Right atrium auricular region (tissue), 2 donors: ENCODE measurements at places on chromosomes 13 and 19. TPM values are rescaled to one million over a fixed set of nuclear protein-coding genes. Genes with fewer than 3 reads are reported as not detected.

DNA sequence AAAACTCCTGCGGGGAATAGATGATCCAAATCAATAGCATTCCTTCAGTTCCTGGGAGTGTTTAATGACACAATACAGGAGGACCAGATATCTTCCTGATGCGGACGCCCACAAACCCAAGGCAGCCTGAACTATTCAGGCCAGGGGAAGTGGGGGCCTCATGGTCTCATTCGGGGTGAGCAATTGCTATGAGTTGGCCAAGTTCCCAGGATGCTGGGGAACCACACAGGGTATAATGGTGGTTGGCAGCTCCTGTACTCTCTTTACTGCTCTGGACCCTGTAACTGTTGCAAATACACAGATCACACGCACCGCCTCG is 401.2 kb downstream of the IRS2 start:
- DNase-seq = peak; percentile 50

DNA sequence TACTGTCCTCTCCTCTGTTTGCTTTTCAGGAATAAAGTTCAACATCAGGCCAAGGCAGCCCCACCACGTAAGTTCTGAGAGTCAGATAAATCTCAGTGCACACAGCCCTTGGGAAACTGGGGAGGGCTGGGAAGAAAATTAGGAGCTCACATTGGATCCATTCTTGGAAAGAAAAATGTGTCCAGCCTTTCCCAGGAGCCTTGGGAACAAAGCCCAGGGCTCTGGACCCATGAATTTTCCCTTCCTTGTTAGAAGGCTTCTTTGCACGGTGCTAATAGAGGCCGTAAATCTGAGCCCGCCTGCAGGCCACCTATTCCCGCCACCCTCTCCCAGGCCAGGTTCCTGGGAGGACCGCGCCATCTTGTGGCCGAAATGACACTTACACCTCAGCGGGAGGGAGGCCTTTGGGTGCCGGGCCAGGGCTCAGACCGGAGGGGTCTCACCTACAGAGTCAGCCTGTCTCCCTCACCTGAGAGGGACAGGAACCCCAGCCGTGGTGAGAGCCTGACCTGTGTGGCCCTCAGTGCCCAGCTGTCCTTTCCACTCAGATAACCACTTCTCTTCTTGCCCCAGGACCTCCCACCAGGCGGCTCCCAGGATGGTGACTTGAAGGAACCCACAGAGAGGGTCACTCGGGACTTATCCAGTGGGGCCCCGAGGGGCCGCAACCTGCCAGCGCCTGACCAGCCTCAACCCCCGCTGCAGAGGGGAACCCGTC is 25.1 kb upstream of the KCTD15 start:
- peak; percentile 70 for DNase-seq

DNA sequence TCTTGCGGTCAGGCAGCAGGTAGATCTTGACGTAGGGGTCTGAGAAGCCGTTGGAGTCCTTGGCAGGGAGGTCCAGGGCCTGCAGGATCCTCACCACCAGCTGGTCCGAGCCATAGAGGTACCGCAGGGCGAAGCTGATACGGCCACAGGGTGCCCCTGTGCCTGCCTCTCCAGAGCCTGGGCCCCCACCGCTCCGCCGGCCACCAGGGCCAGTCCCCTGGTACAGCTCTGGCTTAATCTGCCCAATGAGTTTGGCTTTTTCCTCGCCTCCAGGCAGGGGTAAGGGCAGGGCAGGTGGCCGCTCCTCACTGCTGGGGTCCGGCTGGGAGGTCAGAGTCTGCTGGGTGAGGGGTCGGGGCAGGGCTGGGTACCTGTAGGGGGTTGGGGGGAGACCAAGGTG is 9.9 kb downstream of the SYT3 start:
- DNase-seq = no peak

GRCh38 chr13:20495087-20496023 is 30.3 kb downstream of the CRYL1 start:
- peak; percentile 76 for DNase-seq

- no peak for DNase-seq
Measured at GRCh38 chr13:113186061-113186900, 22.2 kb downstream of the PCID2 start.

PSG11 gene
- total RNA-seq = not detected

DNA sequence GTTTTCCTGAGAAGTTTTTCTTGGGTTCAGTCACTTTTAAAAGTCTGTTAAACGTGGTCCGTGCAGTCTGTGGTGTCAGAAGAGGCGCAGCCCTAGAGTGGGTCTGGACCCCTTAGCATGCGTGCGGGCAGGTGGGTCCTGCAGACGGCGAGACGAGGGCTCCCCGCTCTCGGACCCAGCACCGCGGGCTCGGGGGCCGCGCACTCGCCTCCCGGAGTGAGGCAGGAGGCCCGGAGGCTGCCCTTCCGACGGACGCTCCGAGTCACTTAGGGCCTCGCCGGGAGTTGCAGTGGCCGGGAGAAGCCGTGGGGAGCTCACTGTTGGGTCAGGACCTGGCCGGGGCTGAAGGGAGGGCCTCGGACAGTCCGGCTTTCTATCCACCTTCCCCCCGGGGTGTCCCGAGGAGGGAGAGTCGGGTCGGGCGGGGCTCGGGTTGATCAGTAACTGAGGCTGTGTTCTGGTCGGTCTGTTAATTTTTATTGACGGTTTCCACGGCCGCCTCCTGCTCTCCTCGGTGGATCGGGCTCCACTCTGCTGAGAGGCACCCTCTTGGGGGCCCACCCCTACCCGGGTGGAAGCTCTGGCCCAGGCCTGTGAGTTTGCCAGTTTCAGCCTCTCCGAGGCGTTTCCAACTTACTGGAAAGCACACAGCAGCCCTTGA is 1.3 kb downstream of the PTBP1 start:
- DNase-seq = no peak

MYO9B gene
- total RNA-seq = 25.4 TPM

DNA sequence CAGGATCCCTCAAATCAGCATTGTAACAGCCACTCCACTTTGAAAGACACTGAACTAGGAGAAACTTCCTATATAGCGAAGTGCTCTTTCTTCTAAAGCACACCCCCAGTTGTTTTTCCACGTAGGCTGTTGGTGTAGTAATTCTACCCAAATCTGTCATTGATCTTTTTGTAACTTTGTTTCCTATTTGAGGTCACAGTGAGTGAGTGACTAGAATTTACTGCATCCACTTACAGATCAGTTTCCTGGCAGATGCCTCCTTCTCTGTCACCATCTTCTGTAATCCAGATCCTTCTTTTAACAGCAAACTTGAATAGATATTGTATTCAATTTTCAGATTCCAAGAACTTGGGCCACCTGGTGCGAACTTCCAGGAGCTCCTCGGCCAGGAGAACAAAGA is 15.3 kb downstream of the ZAR1L start:
- no peak for DNase-seq

ZNF763 gene
- total RNA-seq = 1.4 TPM

RNF225 gene
- total RNA-seq = not detected
